ENCODE measurements at places on chromosomes 3 and 15. TPM values are rescaled to one million over a fixed set of nuclear protein-coding genes. Genes with fewer than 3 reads are reported as not detected.

GRCh38 chr3:12768579-12769527, 9.8 kb upstream of the TMEM40 start:
- no peak for DNase-seq

DNA sequence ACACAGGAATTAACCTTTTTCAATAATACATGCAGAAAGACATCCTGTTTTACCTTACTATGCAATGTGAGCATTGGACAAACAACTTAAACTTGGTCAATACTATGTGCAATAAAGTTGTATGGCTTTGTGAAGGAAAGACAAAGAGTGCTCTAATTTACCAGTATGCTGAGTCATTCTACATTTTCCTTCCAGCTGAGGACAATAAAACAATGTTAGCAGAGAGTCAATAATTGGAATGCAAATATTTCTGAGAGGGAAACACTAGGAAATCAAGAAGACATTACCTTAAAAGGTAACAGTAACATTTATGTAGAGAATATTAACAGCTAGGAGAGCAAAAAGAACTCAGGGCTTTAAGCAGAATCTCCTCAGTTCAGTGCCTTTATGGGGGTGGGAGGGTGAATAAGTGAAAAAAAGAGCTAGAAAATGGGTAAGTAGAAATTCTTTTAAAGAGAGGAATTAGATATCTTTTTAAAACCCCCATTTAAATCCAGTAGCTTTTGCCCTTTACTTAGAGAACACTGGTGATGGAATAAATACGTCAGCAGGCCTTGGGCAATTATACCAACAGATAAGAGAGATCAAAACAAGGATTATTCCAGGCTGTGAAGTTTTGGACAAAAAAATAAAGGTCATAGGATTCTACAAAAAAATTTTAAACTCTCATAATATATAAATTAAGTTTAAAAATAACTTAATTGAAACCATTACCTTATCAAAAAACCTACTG, 11.6 kb upstream of the HGD start:
- no peak for DNase-seq

DNA sequence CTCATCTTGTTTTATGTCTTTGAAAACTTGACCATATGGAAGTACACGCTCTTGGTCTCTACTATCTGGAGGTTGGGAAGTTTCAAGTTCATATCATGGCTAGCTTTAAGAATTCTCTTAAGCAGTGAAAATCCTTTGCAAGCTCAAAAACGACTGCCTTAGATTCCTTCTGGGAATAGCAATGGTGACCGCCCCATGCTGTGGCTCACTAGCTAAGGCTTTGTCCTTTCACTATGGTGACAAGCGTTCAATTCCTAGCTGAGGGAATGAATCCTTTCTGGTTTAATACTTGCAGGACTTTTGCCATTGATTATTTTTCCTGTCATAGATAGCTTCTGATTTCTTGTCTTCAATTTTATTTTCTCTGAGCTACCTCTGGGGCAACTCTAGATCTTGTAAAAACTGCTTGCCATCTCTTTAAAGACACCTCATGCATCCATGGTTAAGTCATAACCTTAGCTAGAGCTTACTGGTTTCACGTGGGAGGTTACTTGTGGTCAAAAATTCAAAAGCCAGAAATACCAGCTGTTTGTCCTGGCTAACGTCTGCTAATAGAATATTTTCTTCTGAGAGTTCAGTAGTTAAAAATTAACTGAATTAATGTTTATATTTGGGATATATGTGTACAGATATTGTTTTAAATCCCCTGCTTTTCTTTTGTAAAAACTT, 673.4 kb upstream of the CBLB start:
- no peak for DNase-seq

DNA sequence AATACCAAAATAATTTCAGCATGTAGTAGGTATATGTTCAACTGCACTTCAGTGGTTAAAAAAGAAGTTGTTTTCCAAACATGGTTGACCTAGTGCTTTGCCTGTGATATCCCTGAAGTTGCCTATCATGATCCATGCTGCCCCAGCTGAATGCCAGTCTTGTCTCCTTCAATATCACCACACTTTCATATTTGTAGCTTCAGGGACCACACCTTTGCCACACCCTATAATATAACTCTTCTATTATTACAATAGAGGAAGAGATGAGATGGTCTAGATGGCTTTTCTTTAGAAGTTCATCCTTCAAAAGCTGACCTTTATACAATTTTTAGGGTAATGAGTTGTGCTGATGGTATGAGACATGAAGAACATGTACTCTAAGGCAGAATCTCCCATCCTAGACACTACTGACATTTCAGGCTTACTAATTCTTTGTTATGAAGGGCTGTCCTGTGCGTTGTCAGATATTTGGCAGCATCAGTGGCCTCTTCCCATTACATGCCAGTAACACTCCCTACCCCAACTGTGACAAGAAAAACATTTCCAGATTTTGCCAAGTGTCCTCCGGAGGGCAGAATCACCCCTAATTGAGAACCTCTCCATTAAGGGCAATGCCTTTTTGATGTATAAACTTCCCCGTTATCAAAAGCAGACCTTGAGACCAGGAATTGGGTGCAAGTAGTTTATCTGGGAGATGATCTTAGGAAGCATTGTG, 76.2 kb upstream of the PLCL2 start:
- no peak for DNase-seq

GRCh38 chr3:70716832-70717231, 404.4 kb upstream of the MDFIC2 start:
- no peak for DNase-seq

GRCh38 chr3:194043516-194043915, 92.4 kb upstream of the HES1 start:
- DNase-seq = no peak

DNA sequence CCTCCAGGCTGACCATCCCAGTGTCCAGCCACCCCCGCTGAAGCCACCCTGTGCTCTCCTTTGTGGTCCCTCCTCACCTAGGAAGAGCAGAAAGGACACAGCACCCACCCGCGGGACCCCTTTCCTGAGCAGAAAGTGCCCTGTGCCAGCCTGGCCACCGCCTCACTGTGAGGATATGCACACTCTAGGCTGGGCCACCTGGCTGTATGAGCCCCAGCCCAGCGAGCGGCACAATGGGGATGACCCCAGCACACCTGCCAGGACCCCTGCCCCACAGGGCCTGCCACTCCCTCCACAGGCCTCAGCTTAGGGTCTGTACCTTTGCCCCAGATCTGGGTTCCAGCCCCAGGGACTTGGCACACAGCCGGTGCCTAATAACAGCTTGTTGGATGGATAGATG, 47.9 kb upstream of the FURIN start:
- no peak for DNase-seq

- no peak for DNase-seq
These were observed 462.2 kb upstream of the PROK2 start for GRCh38 chr3:72247126-72247525.

GRCh38 chr3:192611411-192611810, 115.9 kb downstream of the FGF12 start:
- no peak for DNase-seq

GRCh38 chr15:81751816-81752545, 293.8 kb downstream of the MEX3B start:
- no peak for DNase-seq

Gene CYP8B1
- total RNA-seq = not detected

Gene SEMA3B
- total RNA-seq = 4.1 TPM

Gene KNG1
- not detected for total RNA-seq

Gene CEP63
- total RNA-seq = 23.4 TPM

Gene SGO1
- total RNA-seq = 38.0 TPM

Gene MUC13
- total RNA-seq = not detected

Measured in activated naive CD4-positive, alpha-beta T cell treated with anti-CD3 and anti-CD28 coated beads, Interleukin-2, amount 50 U/mL, for 72 hours (primary cell).